NCI-H2081 (cell line): ENCODE measurements at places on chromosomes 16 and 17.

DNA sequence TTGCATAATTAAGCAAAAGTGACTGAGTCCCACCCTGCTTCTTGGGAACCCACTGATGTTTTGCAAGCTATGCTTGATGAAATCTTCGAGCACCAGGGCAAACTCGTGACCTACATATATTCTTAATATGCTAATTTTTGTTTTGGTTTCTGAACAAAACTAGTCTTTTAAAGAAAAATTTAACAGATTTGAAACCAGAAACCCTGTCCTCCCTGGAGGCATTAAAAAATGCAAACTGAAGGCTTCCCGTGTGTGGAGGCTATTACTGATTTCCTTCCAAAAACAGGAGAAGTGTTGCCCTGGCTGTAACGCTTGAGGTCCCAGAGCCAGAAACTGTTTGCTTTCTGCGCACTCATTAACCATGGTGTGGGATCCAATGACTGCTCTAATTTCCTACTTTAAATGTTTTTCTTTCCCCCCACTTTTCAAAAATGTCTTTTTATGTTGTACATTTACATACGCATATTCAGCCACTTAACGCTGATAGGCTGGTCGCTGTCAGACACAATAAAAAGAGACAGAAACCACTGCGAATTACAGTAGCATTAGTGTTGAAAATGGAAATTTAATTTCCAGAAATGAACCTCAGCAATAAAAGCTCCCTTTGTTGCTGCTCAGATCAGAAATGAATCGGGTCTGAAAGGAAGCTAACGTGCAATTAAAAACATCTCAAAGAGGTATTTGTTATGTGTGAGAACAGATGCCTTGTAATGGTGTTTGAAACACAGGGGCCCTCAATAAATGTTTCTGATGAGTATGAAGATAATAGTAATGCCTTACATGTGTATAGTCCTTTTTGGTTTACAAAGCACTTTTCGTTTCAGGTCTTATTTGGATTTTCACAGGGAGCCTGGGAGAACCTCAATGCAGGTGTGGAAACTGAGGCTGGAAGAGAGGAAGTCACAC is 39.9 kb upstream of the IRX6 start:
- DNase-seq: no peak

DNA sequence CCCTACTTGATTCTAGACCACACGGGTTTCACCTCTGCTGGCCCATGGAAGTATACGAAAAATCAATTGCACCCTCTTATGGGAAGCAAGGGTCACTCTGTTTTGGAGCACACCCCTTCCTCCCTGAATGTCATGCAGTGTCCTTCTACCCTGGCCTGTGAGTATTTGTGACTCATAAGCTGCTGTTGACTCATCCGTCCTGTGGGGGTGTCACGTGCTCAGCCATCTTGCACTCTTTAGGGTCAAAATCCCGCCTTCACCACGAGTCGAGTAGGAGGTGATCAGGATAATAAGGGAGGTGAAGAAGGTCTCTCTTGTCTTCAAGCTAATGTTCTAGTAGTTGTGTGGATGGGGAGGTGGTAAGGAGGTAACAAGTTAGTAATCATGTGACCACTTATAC is 341.0 kb upstream of the EEF2KMT start:
- DNase-seq: no peak

GRCh38 chr17:18896146-18896545 is 38.2 kb downstream of the PRPSAP2 start:
- DNase-seq: no peak

- DNase-seq: no peak
Observed at GRCh38 chr17:58911741-58912343, 156.2 kb downstream of the PPM1E start.

DNA sequence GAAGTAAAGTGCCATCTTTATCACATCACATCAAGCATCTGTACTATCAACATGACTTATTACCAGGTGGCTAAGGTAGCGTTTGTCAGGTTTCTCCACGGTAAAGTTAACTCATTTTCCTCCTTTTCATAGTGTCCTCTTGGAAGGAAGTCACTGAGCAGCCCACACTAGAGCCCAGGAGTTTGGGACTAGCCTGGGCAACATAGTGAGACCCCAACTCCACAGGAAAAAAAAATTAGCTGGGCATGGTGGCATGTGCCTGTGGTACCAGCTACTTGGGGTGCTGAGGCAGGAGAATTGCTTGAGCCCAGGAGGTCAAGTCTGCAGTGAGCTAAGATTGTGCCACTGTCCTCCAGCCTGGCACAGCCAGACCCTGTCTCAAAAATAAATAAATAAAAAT is 12.9 kb downstream of the CHD9 start:
- no peak for DNase-seq

- DNase-seq: no peak
Observed at GRCh38 chr17:63116228-63116627, 150.2 kb downstream of the TANC2 start.

- no peak for DNase-seq
Observed at GRCh38 chr16:53756275-53756996, 52.5 kb downstream of the FTO start.
